Esophagus (tissue), 2 donors: ENCODE measurements at places on chromosomes 6 and 20. TPM values are rescaled to one million over a fixed set of nuclear protein-coding genes. Genes with fewer than 3 reads are reported as not detected.

Gene FAM184A
- 0.73 TPM for polyA plus RNA-seq

Gene SUMO4
- 0.24 TPM for polyA plus RNA-seq

Gene SIRPB2
- 0.41 TPM for polyA plus RNA-seq

Gene SFTA2
- 130 TPM for polyA plus RNA-seq

Gene NRSN1
- not detected for polyA plus RNA-seq

Gene ID1
- polyA plus RNA-seq = 489 TPM

Gene BCAS4
- polyA plus RNA-seq = 1.2 TPM

Gene ESF1
- polyA plus RNA-seq = 8.8 TPM

Gene FBXO30
- 4.8 TPM for polyA plus RNA-seq

Gene MROH8
- 0.69 TPM for polyA plus RNA-seq

Gene PTP4A1
- polyA plus RNA-seq = 30.9 TPM

Gene PRKN
- polyA plus RNA-seq = 0.28 TPM

Gene SESN1
- 14.8 TPM for polyA plus RNA-seq

Gene HLA-DQB2
- 11.9 TPM for polyA plus RNA-seq

Gene BCAS1
- polyA plus RNA-seq = 4.7 TPM

Gene KIAA1755
- 1.7 TPM for polyA plus RNA-seq

Gene C6orf52
- polyA plus RNA-seq = not detected

Gene SLCO4A1
- 12.5 TPM for polyA plus RNA-seq

Gene CD40
- polyA plus RNA-seq = 5.4 TPM

Gene APMAP
- 20.5 TPM for polyA plus RNA-seq

Gene ZSCAN9
- 5.5 TPM for polyA plus RNA-seq

Gene RAET1G
- 21.2 TPM for polyA plus RNA-seq

Gene PBOV1
- polyA plus RNA-seq = not detected

Gene CITED2
- 29.5 TPM for polyA plus RNA-seq

Gene CGA
- not detected for polyA plus RNA-seq

Gene RIMS4
- polyA plus RNA-seq = 0.04 TPM

Gene RAMACL
- polyA plus RNA-seq = 0.16 TPM

Gene AVP
- not detected for polyA plus RNA-seq

Gene EBF4
- 4.8 TPM for polyA plus RNA-seq

Gene MYLK4
- 0.75 TPM for polyA plus RNA-seq

Gene CPNE5
- 0.81 TPM for polyA plus RNA-seq

Gene RSPH3
- polyA plus RNA-seq = 6.3 TPM

Gene NRN1
- 3.3 TPM for polyA plus RNA-seq

Gene CLDN20
- polyA plus RNA-seq = not detected

Gene EYA4
- polyA plus RNA-seq = 0.02 TPM
